ENCODE measurements at places on chromosomes 6 and 20.

GRCh38 chr6:135014353-135014832 lies 40.2 kb downstream of the HBS1L start:
- no peak for DNase-seq

- no peak for DNase-seq
These were observed 13.5 kb downstream of the NCOA7 start for GRCh38 chr6:125804264-125804663.

- no peak for DNase-seq
These were observed 28.1 kb upstream of the MTCL3 start for GRCh38 chr6:127547215-127547614.

DNA sequence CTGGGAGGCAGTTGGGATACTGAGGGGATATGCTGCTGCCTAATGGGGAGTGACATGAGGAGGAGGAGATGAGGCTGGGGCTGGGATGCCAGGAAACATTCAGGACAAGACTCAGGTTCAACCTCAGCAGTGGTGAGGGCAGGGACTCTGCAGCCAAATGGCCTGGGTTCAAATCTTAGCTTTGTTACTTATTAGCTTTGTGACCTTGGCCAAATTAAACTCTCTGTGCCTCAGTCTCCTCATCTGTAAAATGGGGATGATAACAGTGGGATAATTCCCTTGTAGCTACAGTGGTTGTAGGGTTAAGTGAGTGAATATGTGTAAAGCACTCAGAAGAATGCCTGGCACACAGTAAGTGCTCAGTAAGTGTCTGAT lies 1.9 kb downstream of the PI16 start:
- DNase-seq = no peak

DNA sequence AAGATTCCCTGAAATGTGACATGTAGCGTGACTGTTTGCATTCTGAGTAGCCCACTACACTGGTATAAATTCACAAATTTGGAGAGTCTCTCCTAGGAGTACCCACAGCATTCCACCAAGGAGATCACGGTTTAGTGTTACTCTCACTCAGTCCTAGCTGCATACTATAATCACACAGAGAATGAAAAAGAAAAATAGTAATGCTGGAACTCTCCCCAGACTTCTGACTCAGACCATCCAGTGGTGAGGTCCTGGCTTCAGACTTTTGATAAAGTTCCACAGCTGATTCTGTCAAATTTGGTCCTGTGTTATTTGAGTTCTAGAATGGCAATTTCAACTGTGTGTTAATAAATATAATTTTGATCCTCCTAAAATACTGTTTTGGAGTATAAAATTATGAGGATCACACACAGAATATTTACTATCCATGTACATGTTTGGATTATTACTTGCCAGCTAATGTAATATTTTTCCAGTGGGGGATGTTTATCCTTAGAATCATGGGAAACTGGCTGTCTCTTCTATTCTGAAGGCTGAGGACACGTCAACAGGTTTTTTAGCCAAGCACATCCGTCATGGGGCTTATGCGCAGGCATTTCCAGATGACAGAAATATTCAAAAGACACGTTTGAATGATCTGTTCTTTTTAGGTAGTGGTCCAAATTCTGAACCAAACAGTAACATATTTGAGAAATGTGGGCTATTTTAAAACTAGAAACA lies 5.1 kb upstream of the KIAA0408 start:
- DNase-seq = no peak

DNA sequence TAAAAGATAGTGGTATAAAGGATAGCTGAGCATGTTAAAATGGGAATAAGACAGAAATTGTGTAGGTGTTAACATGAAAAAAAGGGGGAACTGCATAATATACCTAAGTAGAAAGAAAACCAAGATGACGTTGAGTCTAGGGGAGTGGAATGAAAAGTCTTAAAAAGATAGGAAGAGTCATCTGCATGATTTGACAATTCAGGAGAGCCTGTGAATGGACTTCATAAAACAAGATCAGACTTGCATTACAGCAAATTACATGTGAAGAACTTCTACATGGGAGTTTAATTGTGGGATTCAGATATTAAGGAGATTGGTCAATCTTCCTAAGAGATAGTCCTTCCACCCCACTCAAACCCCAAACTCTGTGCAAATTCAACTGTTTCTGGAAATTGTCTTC lies 85.5 kb downstream of the WASF1 start:
- DNase-seq = no peak

DNA sequence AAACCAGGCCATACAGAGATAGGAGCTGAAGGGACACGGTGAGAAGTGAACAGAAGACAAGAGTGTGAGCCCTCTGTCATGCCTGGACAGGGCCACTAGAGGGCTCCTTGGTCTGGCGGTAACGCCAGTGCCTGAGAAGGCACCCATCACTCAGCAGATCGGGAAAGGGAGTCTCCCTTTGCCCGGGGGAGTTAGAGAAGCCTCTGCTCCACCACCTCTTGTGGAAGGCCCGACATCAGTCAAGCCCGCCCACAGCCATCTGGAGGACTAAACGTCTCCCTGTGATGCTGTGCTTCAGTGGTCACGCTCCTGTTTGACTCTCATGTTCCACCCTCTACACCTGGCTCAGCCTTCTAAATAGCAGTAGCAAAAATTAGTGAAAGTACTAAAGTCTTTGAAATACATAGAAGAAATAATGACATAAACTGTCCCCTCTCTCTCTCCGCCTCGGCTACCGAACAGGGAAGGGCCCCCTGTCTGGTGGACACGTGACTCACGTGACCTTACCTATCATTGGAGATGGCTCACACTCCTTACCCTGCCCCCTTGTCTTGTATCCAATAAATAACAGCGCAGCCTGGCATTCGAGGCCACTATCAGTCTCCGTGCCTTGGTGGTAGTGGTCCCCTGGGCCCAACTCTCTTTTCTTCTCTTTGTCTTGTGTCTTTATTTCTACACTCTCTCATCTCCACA lies 66.7 kb downstream of the RPP21 start:
- peak; percentile 25 for DNase-seq

- no peak for DNase-seq
These were observed 244.6 kb downstream of the FOXC1 start for GRCh38 chr6:1854296-1854695.

- DNase-seq = no peak
These were observed 33.6 kb upstream of the BCAS1 start for GRCh38 chr20:54103762-54104600.

- no peak for DNase-seq
These were observed 30.4 kb downstream of the AKIRIN2 start for GRCh38 chr6:87671555-87672029.

DNA sequence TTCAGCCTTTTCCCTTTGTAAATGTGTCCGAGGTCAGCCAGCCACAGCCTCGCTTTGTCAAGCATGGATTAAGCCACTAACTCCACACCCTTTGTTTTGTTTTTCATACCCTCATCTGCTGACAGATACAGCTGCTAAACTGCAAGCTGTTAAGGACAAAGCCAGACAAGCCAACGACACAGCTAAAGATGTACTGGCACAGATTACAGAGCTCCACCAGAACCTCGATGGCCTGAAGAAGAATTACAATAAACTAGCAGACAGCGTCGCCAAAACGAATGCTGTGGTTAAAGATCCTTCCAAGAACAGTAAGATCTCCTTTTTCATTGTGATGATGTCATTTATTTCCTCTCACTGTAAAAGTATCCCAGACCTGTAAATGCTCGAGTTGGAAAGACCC lies 269.3 kb downstream of the ARHGAP18 start:
- DNase-seq = no peak

DNA sequence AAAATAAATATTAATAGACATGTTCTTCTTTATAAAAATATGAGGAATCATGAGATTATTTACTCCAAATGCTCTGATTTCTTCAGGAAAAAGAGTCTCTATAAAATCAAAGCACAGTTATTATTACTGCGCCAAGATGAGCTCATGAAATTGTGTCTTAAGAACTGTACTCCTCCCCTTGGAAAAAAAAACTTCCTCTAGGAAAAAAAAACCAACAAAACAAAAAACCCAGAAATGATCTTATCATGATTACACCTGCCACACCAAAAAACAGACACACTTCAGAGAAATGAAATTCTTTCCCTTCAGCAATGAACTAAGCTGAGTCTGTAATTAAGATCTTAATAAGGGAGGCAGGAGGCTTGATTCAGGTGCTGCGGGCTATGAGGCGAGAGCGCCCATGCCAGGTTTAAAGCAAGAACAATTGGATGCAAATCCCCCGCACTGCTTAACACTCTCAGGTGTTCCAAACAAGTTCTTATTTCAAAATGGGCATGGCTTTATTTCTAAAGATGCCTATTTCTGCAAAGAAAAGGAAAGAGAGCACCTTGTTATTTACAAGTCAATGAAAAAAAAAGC lies 9.1 kb downstream of the NEDD9 start:
- no peak for DNase-seq

- no peak for DNase-seq
These were observed 41.5 kb upstream of the EPB41L1 start for GRCh38 chr20:36113036-36113435.

DNA sequence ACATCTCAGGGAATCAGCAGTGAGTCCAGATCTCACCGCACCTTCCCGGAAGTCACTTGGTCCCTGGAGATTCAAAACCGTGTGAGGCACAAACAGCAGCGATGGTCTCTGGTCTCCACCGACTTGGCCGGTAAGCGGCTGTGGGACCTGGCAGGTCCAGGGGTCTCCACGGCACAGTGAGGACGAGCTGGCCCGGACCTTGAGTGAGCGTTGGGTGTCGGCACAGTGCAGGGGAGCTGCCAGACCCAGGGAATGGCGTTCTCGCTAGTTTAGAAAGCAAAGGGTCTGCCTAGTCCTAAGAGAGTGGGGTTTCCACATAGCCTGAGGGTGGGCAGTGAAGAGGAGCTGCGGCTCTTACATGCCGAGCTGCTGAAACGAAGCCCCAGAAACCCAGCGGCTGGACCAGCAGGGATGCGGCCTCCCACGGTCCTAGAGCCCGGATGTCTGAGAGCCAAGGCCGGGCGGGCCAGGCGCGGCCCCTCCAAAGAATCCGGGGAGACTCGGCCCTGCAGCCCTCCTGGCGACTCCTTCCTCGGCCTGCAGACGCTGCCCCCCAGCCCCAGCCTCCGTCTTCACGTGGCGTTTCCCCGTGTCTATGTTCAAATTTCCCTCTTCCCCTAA lies 185.0 kb downstream of the ERMARD start:
- no peak for DNase-seq

- DNase-seq = peak; percentile 56
These were observed 93.4 kb upstream of the ASF1A start for GRCh38 chr6:118800394-118801071.

GRCh38 chr6:3379482-3380060 lies 77.3 kb downstream of the SLC22A23 start:
- DNase-seq = no peak

DNA sequence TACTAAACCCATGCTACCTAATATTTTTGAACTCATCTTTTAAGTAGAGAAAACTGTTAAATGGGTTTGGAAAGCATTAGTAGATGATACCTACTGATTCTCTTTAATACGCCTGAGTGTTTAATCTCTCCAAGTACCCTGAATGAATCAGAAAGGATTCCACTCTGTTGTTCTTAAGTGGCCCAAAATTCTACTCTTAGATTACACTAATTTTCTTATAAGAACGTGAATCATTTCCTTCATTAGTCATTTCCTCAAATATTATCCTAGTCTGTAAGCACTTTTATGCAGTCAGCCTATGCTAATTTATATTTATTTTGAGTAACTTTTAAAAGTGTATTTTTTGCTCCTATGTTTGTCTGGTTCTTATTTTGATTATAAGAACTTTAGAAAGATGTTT lies 380.0 kb downstream of the BTBD9 start:
- DNase-seq = no peak

DNA sequence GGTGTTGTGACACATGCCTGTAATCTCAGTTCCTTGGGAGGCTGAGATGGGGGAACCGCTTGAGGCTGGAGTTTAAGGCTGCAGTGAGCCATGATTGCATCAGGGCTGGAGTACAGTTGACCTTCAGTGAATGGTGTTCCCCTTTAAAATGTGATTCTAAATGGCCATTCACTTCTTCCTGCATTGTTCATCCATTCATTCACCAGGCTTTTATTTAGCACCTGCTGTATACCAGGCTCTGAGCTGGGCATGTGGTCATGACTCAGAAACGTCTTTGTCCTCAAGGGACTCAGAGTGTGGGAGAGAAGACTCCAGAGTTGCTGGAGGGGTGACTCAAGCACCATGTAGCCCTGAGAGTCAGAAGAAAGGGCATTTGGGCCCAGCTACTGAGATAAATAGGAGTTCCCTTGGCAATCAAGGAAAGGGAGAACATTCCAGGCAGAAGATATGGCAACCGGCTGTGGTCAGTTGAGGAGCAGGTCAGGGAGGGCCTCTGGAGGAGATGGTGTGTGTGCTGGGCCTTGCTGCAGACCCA lies 101.1 kb downstream of the DLGAP4 start:
- no peak for DNase-seq

GRCh38 chr20:4371623-4372251 lies 350.0 kb upstream of the PRND start:
- no peak for DNase-seq

- DNase-seq = no peak
These were observed 694.4 kb upstream of the CITED2 start for GRCh38 chr6:140068801-140069200.

GRCh38 chr20:38191654-38192053 lies 26.6 kb upstream of the TGM2 start:
- no peak for DNase-seq

DNA sequence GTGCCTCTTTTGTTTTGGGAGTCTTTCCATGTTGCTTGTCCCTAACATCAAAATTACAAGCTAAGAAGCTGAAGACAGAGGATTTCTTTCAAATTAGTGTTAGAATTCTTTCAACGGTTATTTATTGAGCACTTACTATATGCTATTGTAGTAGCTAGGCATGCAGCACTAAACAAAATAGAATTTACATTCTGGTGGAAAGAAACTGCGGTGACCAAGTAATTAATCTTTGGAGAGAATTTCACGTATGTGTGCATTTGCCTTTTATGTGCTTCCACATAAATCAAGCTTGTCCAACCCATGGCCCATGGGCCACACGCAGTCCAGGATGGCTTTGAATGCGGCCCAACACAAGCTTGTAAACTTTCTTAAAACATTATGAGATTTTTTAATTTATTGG lies 33.0 kb upstream of the DUSP22 start:
- DNase-seq = no peak

DNA sequence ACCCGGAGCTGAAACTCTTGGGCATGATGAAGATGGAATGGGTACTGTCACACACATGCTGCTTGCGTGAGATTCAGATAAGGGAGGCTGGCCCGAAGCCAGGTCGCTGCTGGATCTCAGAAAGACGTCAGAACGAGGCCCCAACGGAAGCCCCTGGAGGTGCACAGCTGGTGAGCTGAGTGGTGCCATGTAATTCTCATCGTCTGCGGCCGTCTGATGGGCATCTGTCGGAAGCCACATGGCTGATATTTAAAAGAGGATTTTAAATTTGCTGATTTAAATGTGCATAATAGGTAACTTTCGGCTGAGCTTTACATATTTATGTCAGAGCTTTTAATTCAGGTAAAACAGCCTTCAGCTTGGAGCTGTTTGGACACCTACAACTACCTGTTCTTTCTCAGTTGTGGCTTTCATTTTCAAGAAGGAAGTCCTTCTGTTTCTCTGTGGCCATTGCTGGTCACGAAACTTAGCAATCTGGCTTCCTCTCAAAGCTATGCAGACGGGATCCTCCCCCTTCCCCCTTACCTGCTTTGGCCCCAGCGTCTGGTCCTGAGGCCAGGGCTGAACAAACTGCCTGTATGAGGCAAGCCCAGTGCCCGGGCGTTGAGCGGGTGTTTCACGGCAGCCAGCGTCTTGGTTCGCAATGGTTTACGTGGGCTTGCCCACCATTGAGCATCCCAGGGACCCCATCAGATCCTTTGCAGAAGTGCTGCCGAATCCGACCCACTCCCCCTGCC lies 9.2 kb downstream of the SLCO4A1 start:
- peak; percentile 84 for DNase-seq

- no peak for DNase-seq
These were observed 39.4 kb upstream of the ENPP4 start for GRCh38 chr6:46090115-46091079.
